Osteocyte (in vitro differentiated cells): ENCODE measurements at places on chromosomes 6 and 20. TPM values are rescaled to one million over a fixed set of nuclear protein-coding genes. Genes with fewer than 3 reads are reported as not detected.
A peak's percentile ranks its signal among the peaks of the same experiment; 100 is the strongest.

Gene SLC25A27
- total RNA-seq, result 7.6 and 8.2 TPM in 2 replicates

Gene POM121L2
- not detected in 2 replicates for total RNA-seq

Gene ORC3
- total RNA-seq, result 21.4 and 22.0 TPM in 2 replicates

Gene SNAI1
- total RNA-seq, result 13.0 and 13.4 TPM in 2 replicates

Gene GCNT2
- total RNA-seq, result 0.19 and 0.21 TPM in 2 replicates

Gene BPIFB2
- not detected in 2 replicates for total RNA-seq

Gene KCNK15
- total RNA-seq, result 17.5 and 21.5 TPM in 2 replicates

Gene DDO
- not detected in 2 replicates for total RNA-seq

Gene SYNDIG1
- total RNA-seq, result 0.40 and 0.94 TPM in 2 replicates

DNA sequence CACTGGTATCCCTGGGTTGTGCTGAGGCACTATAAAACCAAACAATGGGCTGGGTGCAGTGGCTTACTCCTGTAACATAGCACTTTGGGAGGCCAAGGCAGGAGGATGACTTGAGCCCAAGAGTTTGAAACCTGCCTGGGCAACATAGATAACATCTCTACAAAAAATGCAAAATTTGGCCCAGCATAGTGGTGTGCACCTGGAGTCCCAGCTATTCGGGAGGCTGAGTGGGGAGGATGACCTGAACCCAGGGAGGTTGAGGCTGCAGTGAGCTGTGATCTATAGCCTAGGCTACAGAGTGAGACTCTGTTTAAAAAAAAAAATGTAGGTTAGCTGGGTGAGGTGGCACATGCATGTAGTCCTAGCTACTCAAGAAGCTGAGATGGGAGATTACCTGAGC is 7.7 kb upstream of the SLC4A11 start:
- no peak for DNase-seq
- peaks cover 6% of the 10 kb centered on the region for H3K4me1 ChIP-seq
- H3K27ac ChIP-seq, result no peak overlapping the region
- no peaks in the 10 kb centered on the region for H3K27me3 ChIP-seq
- peaks cover 3% of the 10 kb centered on the region for H3K36me3 ChIP-seq

GRCh38 chr20:50216543-50217206 is 26.0 kb downstream of the CEBPB start:
- H3K27me3 ChIP-seq, result peaks cover 12% of the 10 kb centered on the region
- no peak for DNase-seq
- H3K4me1 ChIP-seq, result peaks cover 8% of the 10 kb centered on the region

GRCh38 chr6:332671-333070 is 40.4 kb downstream of the DUSP22 start:
- H3K4me3 ChIP-seq, result no peak overlapping the region
- H3K27ac ChIP-seq, result no peak overlapping the region
- H3K4me1 ChIP-seq, result no peaks in the 10 kb centered on the region
- H3K27me3 ChIP-seq, result no peaks in the 10 kb centered on the region
- no peak for DNase-seq

DNA sequence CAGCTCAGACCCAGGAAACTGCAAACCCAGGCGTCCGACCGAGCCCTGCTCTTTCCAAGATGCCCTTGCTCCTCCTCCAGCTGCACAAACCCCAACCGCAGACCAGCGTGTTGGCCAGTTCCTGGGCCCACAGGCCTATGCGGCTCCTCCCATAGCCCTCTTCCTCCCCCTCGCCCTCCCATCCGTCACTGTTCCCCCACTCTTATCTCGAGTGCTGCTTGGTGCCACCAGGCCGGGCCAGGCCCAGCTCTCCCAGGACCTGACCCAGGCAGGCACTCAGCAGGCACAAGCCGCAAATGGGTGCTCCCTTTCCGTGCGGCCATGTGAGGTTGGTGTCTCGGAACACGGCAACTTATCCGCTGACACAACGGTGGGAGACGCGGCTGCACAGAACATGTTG is 28.6 kb downstream of the ADRM1 start:
- no peak for DNase-seq
- H3K36me3 ChIP-seq, result peaks cover 13% of the 10 kb centered on the region
- no peaks in the 10 kb centered on the region for H3K27me3 ChIP-seq
- no peak overlapping the region for H3K27ac ChIP-seq
- no peak overlapping the region for H3K4me3 ChIP-seq

GRCh38 chr6:143368426-143368825 is 82.1 kb downstream of the ADAT2 start:
- no peak for DNase-seq
- no peak overlapping the region for H3K27ac ChIP-seq
- peaks cover 17% of the 10 kb centered on the region for H3K4me1 ChIP-seq
- no peaks in the 10 kb centered on the region for H3K36me3 ChIP-seq
- no peaks in the 10 kb centered on the region for H3K27me3 ChIP-seq

GRCh38 chr6:11969092-11969491 is 43.0 kb upstream of the HIVEP1 start:
- no peaks in the 10 kb centered on the region for H3K27me3 ChIP-seq
- H3K4me1 ChIP-seq, result peaks cover 31% of the 10 kb centered on the region
- no peak for DNase-seq

GRCh38 chr20:48377940-48378339 is 449.9 kb downstream of the PREX1 start:
- H3K36me3 ChIP-seq, result no peaks in the 10 kb centered on the region
- no peak overlapping the region for H3K4me3 ChIP-seq
- peaks cover 26% of the 10 kb centered on the region for H3K4me1 ChIP-seq
- peaks cover 45% of the 10 kb centered on the region for H3K27me3 ChIP-seq

GRCh38 chr20:61704661-61705060 is 361.0 kb downstream of the TAF4 start:
- no peak for DNase-seq
- H3K27ac ChIP-seq, result no peak overlapping the region
- H3K36me3 ChIP-seq, result no peaks in the 10 kb centered on the region

- no peak for DNase-seq
- H3K4me1 ChIP-seq, result no peaks in the 10 kb centered on the region
- peaks cover 16% of the 10 kb centered on the region for H3K27me3 ChIP-seq
- no peak overlapping the region for H3K4me3 ChIP-seq
- no peak overlapping the region for H3K27ac ChIP-seq
Observed at GRCh38 chr6:76861403-76861802, 601.9 kb downstream of the HTR1B start.

- peak overlapping the region; percentile 82 for H3K27ac ChIP-seq
- DNase-seq, result no peak
- no peaks in the 10 kb centered on the region for H3K27me3 ChIP-seq
- H3K36me3 ChIP-seq, result peaks cover 28% of the 10 kb centered on the region
- peaks cover 52% of the 10 kb centered on the region for H3K4me1 ChIP-seq
Observed at GRCh38 chr20:1371202-1371782, 21.6 kb downstream of the FKBP1A start.

DNA sequence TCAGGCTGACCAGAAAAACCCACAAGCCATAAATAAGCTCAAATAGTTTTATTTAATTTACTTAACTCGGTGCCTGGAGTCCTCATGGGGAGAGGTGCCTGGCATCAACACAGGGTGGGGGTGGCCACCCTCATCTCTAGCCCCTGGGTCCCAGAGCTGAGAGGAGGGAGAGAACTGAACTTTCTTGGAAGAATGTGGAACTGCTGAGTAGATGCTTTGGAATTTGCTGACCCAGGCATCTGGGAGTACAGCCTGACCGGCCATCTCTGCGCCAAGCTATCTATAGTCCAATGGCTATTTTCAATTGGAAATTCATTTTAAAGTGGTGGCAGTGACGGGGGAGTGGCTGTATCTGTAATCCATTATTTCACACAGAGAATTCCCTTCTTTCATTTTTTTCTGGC is 104.8 kb downstream of the CDH26 start:
- peaks cover 47% of the 10 kb centered on the region for H3K4me1 ChIP-seq
- DNase-seq, result no peak
- H3K27ac ChIP-seq, result peak overlapping the region; percentile 91
- H3K4me3 ChIP-seq, result no peak overlapping the region
- no peaks in the 10 kb centered on the region for H3K36me3 ChIP-seq

GRCh38 chr6:3739311-3739897 is 12.1 kb downstream of the PXDC1 start:
- peaks cover 43% of the 10 kb centered on the region for H3K36me3 ChIP-seq
- peak overlapping the region; percentile 87 for H3K27ac ChIP-seq
- peaks cover 81% of the 10 kb centered on the region for H3K4me1 ChIP-seq
- no peak for DNase-seq
- H3K4me3 ChIP-seq, result no peak overlapping the region
- no peaks in the 10 kb centered on the region for H3K27me3 ChIP-seq

DNA sequence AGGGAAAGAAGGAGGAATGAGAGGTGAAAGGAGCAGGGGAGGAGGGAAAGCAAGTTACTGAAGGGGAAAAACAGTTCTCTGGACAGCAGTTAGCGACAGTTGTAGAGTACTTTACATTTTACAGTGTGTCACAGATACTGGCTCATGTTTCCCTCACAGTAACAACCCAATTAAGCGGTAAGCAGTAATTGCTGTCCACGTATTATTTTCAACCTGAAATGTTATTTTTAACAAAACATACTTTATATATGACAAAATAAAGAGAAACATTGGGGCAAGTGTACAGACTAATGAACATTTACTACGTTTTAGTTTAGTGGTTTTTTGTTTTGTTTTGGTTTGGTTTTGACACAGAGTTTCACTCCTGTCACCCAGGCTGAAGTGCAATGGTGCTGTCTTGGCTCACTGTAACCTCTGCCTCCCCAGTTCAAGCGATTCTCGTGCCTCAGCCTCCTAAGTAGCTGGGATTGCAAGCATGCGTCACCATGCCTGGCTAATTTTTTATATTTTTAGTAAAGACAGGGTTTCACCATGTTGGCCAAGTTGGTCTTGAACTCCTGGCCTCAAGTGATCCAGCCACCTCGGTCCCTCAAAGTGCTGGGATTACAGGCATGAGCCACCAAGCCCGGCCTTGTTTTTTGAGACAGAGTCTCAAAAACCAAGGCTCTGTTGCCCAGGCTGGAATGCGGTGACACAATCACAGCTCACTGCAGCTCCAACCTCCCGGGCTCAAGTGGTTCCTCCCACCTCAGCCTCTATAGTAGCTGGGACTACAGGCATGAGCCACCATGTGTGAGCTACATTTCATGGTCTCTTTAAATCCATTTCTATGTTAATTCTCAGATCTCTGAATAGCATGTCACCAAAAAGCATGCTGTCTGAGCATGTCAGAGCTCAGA is 22.6 kb upstream of the BTN3A2 start:
- H3K27me3 ChIP-seq, result no peaks in the 10 kb centered on the region
- no peak for DNase-seq
- peak overlapping the region; percentile 74 for H3K4me3 ChIP-seq

- peaks cover 6% of the 10 kb centered on the region for H3K27me3 ChIP-seq
- H3K27ac ChIP-seq, result no peak overlapping the region
- H3K4me3 ChIP-seq, result no peak overlapping the region
Observed at GRCh38 chr20:40915756-40916155, 112.9 kb upstream of the TOP1 start.

- peaks cover 4% of the 10 kb centered on the region for H3K36me3 ChIP-seq
- no peak for DNase-seq
- H3K27me3 ChIP-seq, result no peaks in the 10 kb centered on the region
- H3K27ac ChIP-seq, result peak overlapping the region; percentile 36
Observed at GRCh38 chr6:124495665-124496190, 466.5 kb upstream of the RNF217 start.

GRCh38 chr6:167148021-167148420 is 9.8 kb downstream of the GPR31 start:
- no peak for DNase-seq
- H3K27ac ChIP-seq, result no peak overlapping the region
- H3K4me3 ChIP-seq, result no peak overlapping the region
- peaks cover 30% of the 10 kb centered on the region for H3K27me3 ChIP-seq

DNA sequence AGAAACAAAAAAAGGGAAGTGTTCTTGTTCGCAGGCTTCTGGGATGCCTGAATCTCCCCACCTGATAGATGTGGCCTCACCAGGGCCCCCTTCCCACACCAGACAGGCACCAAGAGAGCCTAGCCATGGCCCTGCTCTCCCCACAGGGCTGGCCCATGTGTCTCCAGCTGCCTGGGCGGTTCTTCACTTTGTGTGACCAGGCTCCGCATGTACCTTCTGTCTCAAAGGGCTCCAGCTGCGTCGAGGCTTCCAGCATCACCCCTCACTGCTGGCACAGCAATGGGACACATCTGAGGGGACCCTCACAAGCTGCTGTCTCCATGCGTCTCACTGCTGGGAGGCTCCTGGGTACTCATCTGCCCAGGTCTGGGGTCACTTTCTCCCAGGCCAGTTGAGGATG is 362.9 kb downstream of the ZFAND3 start:
- H3K27ac ChIP-seq, result no peak overlapping the region
- H3K4me1 ChIP-seq, result no peaks in the 10 kb centered on the region
- DNase-seq, result no peak
- no peaks in the 10 kb centered on the region for H3K27me3 ChIP-seq
- H3K36me3 ChIP-seq, result peaks cover 1% of the 10 kb centered on the region
- no peak overlapping the region for H3K4me3 ChIP-seq

GRCh38 chr6:57324538-57324937 is 7.1 kb downstream of the PRIM2 start:
- H3K27ac ChIP-seq, result no peak overlapping the region
- H3K4me3 ChIP-seq, result no peak overlapping the region
- H3K36me3 ChIP-seq, result peaks cover 45% of the 10 kb centered on the region
- no peaks in the 10 kb centered on the region for H3K27me3 ChIP-seq

GRCh38 chr20:58691773-58692578 is 624 bp upstream of the NPEPL1 start:
- peak; percentile 80 for DNase-seq
- H3K36me3 ChIP-seq, result peaks cover 12% of the 10 kb centered on the region
- H3K27ac ChIP-seq, result no peak overlapping the region
- H3K27me3 ChIP-seq, result no peaks in the 10 kb centered on the region

- no peaks in the 10 kb centered on the region for H3K36me3 ChIP-seq
- peaks cover 7% of the 10 kb centered on the region for H3K27me3 ChIP-seq
- no peak for DNase-seq
- H3K4me3 ChIP-seq, result no peak overlapping the region
Observed at GRCh38 chr20:57791178-57791962, 81.6 kb upstream of the PMEPA1 start.

GRCh38 chr20:62208795-62209755 is 11.0 kb downstream of the HRH3 start:
- H3K36me3 ChIP-seq, result no peaks in the 10 kb centered on the region
- no peak overlapping the region for H3K4me3 ChIP-seq
- H3K4me1 ChIP-seq, result peaks cover 7% of the 10 kb centered on the region
- H3K27me3 ChIP-seq, result peaks cover 2% of the 10 kb centered on the region
